ENCODE measurements at places on chromosomes 7 and 10. TPM values are rescaled to one million over a fixed set of nuclear protein-coding genes. Genes with fewer than 3 reads are reported as not detected.

The ASL gene
- 39.8 TPM for total RNA-seq

The AOAH gene
- total RNA-seq, result 4.6 TPM

The LRRD1 gene
- total RNA-seq, result 0.16 TPM

The CHPF2 gene
- total RNA-seq, result 24.5 TPM

The TYSND1 gene
- 19.9 TPM for total RNA-seq

The ABCA13 gene
- under 0.01 TPM for total RNA-seq

- DNase-seq, result no peak
Measured at GRCh38 chr10:125633517-125633999, 49.4 kb downstream of the TEX36 start.

DNA sequence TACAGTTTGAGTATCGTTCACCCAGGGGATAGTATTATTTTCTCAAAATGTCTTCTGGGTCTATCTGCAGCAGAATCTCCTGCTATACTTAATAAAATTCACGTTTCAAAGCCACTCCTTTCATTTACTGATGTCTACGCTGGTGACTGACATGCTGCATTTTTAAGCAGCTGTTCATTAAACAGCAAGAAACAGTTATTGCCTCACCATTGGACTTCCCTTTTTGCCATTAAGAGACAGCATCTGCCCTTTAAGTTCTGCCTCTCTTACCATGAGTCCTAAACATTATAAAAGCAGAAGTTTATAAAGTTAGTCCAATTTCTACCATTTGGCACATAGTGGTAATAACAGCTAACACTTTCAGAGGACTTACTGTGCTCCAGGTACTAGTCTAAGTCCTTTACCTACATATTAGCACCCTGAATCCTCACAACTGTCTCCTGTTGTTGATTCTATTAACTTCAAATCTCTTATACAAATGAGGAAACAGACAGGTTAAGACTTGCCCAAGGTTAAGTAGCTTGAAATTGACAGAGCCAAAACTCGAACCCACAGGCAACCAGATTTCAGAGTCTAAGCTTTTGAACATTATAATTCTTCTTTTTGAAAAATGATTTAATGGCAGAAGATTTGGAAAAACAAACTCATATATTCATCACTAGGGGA is 169.5 kb downstream of the SNX13 start:
- DNase-seq, result no peak

DNA sequence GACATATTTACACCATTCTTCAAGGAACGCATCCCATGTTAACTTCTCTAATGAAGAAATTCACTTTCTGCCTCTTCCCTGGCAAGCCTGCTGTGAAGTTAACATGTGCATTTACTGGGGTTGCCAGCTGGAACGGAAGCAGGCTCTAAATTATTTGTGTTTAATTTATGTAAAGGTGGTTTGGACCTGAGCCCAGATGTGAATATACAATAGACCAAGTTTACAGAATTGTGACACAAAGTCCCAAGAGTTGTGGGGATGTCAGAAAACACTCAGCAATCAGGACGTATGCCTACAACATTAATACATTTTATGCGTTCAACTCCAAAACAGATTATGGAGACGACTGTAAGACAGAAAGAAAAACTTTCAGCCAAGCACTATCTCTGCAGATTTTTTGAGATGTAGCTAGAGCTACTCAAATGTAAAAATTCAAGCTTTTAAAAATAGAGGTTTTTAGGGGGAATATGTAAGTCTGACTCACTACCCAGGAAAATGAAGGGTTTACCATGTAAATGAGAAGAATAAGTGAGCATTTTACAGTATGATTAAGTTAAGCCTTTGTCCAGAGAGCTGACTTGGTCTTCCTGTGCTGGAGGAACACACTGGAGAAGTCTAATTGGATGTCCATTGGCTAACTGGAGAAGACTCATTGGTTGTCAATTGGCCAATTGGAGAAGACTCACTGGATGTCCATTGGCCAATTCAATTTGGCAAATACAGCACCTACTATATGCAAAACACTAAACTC is 19.5 kb downstream of the NRP1 start:
- DNase-seq, result no peak

DNA sequence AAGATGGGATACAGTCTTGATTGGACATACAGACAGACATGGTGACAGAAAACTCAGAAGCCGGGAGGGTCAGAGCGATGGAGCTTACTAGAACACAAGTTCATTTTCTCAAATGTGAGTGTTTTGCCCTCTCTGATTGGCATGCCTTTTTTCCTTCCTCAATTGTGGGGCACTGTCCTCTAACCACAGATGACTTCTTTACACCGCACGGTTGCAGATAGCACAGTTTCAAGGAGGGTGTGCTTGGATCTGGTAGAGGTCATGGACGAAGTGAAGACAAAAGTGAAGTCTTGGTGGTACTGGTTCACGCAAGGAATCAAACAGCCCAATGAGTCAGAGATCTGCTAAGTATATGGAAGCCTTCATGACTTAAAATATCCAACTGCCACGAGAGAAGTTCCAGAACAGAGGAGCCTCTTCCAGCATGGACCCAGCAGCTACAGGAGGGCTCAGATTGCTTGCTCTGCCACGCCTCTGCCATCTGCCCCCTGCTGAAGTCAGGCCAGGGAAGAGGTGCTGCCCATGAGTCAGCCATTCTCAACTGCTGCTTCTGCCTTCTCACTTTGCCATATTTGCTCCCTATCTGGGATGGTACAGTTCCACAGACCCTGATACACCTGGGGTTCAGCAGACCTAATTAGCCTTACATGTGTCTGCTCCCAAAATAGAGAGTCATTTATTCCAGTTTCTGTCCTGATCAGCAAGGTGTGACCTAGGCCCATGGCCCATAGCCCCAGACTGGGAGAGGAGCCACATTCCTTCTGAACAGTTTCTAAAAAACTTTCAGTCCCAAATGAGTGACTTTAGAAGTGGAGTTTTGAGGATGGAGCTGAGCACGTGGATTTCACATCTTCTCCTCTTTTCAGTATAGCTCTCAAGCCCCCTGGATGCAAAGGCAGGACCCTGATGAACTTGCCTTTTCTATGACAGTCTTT is 413.8 kb downstream of the KCNMA1 start:
- no peak for DNase-seq
